ENCODE measurements at places on chromosomes 11 and 22. TPM values are rescaled to one million over a fixed set of nuclear protein-coding genes. Genes with fewer than 3 reads are reported as not detected.

Gene STK33
- total RNA-seq, result 5.6 TPM

Gene APOL3
- total RNA-seq, result 17.9 TPM

DNA sequence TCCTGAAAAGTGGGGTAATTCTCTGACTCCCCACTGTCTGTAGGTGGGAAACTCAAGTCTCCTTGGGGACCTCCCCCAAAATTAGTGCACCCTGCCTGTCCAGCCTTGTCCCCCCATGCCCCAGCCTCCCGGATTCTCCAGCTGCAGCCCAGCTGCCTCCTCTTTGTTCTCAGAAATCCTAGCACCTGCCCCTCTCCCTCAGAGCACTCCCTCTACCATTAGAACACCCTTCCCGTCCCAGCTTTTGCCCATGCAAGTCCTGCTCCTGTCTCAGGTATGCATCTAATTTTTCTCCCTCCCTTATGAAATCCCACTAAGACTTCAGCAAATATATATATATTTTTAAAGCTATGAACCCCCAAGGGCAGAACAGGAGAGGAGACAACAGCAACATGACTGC, 37.3 kb downstream of the LRFN4 start:
- no peak for DNase-seq

DNA sequence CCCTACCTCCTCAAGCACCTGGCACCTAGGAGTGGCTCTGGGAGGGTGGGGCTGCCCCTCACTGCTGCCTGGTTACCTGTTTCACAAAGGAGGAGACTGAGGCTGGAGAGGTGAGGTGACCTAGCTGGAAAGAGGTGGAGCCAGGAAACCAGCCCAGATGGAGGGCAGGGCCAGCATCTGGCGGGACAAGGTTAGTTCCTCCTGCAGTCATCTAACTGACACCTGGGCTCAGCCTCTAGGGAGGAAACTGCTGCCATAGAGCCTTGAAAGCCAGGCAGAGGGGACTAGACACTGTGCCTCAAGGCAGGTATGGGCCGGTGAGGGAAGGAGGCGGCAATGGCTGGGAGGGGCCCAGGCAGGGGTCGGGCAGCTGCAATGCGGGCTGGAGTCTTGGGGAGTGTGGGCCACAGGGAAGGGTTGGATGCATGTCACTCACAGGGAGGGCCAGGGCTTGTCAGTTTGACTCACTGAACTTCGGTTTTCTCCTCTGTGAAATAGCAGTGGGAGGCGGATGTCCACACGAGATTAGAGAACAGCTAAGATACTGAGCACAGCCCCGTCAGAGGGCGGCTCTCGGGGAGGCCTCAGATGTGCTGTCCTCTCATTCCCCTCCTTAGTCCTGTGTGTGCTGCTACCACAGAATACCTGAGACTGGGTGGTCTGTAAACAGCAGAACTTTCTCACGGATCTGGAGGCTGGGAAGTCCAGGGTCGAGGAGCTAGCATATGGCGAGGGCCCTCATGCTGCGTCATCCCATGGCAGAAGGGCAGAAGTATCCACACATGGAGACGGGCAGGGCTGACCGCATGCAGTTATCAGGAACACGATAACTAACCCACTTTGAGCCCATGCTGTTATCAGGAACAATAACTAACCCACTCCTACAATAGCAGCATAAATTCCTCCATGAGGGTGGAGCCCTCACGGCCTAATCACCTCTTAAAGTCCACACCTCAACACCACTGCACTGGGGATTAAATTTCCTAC, 16.1 kb downstream of the MGAT3 start:
- peak; percentile 79 for DNase-seq

DNA sequence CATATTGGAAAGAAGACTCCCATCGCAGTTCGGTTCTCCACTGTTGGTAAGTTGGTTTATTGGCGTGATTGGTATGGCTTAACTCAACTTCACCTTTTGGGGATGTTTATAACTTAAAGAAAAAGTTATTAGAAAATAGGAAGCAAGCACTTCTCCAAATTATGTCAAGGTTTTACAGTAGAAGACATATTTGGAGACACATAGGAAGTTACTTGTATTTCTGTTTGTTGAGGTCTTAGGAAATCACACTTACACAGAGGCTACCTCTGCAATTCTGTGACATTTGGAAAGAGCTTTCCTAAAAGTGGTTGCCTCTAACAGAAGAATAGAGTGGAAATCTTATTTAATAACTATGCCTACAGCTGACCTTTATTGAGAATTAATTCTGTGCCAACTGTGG, 12.3 kb downstream of the CAT start:
- DNase-seq, result no peak

DNA sequence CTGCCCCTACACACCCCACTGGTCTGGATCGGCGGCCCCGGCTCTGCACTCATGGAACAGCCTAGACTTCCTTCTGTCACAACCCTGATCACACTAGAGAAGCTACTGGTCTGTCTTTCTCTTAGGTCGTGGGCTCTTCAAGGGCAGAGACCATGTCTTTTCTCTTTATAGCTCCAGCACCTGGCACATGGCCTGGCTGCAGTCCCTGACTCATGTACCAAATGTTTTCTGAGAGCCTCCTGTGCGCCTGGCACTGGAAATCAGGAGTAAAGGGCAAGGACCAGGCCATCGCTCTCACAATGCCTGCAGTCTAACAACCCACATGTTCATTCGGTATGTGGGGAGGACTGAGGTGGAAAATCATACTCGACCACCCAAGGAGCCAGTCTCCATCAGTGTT, 7.5 kb downstream of the ASCC2 start:
- DNase-seq, result no peak
